Liver (tissue), 10 donors: ENCODE measurements at places on chromosomes 7 and 10.

DNA sequence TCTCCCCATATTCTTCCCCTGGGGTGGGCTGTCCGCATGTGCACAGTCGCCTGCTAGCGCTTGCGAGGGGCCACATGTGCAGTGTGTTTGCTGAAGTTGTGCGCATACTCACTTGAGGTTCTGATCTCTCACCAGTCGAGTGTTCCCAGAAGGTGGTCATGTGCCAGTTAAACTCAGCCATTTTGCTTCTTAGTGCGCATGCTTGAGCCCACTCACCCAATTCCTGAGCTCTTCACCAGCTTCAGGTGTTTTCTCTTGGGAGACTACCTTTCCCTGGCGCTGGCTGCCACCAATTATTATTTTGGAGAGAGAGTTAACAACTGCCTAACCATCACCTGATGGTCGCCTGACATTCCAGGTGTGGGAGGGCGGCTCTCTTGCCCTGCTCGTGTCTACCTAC lies 25.2 kb upstream of the CPN1 start:
- no peak for DNase-seq

GRCh38 chr7:56811081-56811480 lies 321.2 kb downstream of the ZNF479 start:
- DNase-seq: no peak

- DNase-seq: no peak
These were observed 14.2 kb upstream of the HPS1 start for GRCh38 chr10:98460837-98461499.

DNA sequence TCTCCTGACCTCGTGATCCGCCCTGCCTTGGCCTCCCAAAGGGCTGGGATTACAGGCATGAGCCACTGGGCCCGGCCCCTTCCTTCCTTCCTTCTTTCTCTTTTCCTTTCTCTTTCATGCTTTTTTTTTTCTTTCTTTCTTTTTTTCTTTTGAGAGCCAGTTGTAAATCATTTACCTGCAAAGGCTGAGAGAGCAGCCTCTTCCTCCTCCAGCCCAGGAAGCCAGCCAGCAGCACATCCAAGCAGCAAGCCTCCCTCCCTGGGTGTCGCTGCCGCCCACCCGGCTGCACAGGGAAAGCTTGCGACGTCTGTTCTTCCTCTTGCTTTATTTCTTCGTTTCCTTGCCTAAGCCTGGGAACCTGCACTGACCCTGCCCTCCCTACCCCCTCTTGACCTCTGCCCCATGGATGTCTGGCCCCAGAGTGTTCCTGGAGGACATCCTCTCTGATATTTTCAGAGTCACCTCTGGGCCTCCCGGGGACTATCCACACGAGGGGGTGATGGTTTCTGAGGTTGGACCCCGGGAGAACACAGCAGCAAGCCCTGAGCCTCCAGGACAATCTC lies 62.8 kb upstream of the MYL10 start:
- peak; percentile 37 for DNase-seq

DNA sequence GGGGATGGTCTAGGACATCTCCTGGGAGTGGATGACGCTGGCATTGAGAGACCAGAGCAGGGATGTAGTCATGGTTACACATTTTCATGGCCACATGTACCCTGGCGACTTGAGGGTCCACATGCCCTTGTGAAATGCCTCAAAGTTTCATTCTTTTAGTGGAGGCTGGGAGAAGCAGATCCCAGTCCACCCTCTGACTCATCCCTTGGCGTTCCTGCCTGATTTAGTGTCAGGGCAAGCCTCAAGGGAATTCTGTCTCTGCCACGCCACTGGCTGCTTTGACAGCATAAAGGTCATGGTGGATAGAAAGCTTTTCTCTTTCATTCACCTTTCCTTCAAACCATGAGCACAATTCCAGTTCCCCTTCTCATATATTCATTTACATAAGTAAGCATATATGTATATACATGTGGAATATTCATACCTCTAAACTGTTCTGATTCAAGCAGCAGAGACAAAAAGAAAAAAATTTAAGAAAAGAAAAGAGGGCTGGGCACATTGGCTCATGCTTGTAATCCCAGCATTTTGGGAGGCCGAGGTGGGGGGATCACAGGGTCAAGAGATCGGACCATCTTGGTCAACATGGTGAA lies 21.8 kb upstream of the KIF5B start:
- DNase-seq: no peak

GRCh38 chr10:108363576-108363975 lies 1199.1 kb upstream of the SORCS1 start:
- no peak for DNase-seq

DNA sequence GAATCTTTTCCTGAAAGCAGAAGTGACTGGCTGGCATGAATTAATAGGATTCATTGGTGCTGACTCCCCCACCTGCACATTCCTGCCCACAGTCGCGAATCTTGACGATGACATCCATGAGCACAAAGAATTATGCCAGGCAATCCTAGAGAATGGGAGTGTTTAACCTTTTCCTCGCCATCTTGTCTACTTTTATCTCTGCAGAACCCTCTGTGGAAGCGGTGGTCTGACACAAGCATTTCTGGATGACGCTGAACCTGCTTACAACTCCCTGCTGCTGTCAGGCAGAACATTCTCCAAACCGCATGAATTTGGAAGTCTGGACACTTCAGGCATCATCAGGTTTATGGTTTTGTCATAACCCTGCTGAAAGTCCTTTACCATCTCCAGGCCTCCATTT lies 36.5 kb downstream of the KLF6 start:
- no peak for DNase-seq

- no peak for DNase-seq
These were observed 76.6 kb downstream of the NRBF2 start for GRCh38 chr10:63209705-63210104.

GRCh38 chr7:71465741-71466189 lies 333.8 kb downstream of the GALNT17 start:
- DNase-seq: no peak

DNA sequence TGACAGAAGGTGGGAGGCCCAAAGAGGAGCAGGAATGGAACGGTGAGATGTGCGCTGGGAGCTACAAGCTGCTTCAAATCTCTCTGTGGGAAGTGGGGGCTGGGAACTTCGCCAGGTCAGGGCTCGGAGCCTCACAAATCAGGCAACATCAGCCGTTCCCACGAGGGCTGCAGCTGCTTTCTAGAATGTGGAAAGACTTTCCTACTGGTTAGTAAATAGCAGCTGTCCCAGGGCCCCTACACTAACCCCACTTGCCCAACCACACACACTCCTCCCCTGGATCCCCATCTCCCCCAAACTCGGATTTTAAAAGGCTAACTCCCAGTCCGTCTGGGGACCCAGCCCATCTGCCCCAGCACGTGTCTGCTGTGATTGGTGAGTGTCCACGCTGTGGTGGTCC lies 40.6 kb upstream of the PITRM1 start:
- DNase-seq: no peak

GRCh38 chr7:43612599-43613589 lies 30.0 kb downstream of the STK17A start:
- no peak for DNase-seq

DNA sequence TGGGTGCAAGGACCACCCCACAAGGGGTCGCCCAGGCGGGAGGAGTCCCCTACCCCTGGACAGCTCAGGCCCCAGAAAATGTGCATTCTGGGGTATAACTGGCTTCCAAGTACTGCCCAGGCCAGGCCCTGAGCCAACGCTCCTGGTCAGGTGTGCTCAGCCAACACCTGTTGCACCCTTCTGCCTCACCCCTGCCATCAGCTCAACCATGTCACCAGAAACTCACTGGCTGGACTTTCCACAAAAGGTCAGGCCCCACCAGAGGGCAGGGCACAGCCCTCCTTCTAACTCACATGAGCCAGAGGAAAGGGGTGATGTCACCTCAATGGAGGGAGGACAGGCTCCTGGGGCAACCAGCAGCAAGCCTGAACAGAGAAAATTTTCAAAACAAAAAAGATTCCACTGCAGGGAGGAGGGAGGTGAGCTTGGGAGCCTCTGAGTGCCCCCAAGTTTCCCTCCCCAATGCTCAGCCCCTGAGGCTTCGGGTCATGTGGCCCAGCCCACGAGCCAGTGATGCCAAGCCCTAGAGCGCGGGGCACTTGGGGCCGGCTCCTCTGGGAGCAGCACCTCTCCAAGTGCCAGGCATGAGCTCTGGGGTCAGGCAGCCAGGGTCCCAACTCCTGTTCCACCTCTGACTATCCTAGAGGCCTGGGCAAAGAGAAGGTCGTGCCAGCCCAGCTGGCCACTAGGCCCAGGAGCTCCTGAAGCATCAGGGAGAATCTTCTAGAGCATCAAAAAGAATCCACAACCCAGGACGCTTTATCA lies 2.2 kb downstream of the OGDHL start:
- no peak for DNase-seq

GRCh38 chr10:47243356-47243755 lies 56.6 kb upstream of the GDF10 start:
- DNase-seq: no peak

GRCh38 chr10:191703-192518 lies 56.7 kb downstream of the ZMYND11 start:
- DNase-seq: no peak

- DNase-seq: no peak
These were observed 121.6 kb downstream of the CDK6 start for GRCh38 chr7:92714767-92715166.

GRCh38 chr10:16995867-16996529 lies 133.6 kb downstream of the CUBN start:
- DNase-seq: no peak

- DNase-seq: no peak
These were observed 52.8 kb downstream of the CHST15 start for GRCh38 chr10:124040451-124041188.

- no peak for DNase-seq
These were observed 105.0 kb downstream of the OTUD1 start for GRCh38 chr10:23543691-23544380.

DNA sequence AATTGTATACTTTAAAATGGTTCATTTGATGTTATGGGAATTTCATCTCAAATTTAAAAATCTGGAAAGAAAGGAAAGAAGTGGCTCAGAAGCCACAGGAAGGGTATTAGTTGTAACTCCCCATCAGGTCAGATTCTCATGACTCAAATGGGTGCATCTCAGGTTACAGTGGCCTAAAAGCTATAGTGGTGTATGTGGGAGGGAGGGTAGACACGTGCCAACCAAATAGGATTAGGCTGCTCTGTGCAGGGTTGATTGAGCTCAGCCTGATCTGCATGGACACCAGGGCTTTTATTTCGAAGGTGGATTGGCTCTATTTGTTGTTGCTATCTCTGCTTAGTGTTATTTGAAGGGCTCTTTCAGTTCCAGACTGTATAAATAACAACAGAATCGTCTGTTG lies 121.5 kb upstream of the PRR15 start:
- DNase-seq: no peak

GRCh38 chr10:13371897-13372470 lies 23.9 kb upstream of the SEPHS1 start:
- peak; percentile 62 for DNase-seq

- DNase-seq: no peak
These were observed 362.8 kb downstream of the HGF start for GRCh38 chr7:81407094-81407493.

GRCh38 chr7:2796358-2797352 lies 47.5 kb downstream of the GNA12 start:
- no peak for DNase-seq

DNA sequence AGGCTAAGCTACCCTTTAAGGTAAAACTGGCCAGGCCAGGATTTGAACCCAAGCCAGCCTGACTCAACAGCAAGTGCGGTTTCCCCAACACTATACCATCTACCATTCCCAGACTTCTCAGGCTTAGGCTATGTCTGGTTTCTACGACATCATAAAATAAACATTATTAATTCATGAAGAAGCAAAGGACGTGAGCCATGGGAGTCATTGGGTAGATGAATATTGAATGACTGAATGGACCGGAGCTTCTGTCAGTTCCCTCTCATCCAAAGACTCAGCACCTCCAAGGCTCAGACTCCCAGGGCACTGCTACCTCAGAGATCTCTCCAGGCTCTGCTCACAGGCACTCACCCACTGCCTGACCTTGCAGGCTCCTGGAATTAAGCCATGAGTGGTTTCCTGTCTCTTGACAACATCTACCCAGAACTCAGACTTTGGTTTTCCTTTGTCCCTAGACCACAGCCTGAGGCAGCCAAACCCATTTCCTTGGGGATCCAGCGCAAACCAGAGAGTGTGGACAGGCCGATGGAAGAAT lies 64.6 kb upstream of the STEAP1B start:
- no peak for DNase-seq

DNA sequence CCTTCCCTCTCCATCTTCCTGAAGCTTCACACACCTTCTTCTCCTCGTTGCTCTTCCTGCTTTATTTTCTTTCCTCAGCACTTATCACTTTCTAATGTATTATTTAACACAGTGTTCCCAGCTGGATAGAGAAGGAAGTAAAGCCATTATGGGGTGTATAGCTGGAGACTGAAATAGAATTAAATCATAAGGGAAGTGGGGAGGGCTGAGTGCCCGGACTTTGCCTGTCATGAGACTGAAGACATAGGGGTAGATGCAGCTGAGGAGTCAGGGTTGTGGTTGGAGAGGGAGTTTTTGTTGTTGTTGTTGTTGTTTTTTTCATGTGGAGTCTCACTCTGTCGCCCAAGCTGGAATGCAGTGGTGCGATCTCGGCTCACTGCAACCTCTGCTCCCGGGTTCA lies 65.3 kb downstream of the GALNT11 start:
- no peak for DNase-seq

DNA sequence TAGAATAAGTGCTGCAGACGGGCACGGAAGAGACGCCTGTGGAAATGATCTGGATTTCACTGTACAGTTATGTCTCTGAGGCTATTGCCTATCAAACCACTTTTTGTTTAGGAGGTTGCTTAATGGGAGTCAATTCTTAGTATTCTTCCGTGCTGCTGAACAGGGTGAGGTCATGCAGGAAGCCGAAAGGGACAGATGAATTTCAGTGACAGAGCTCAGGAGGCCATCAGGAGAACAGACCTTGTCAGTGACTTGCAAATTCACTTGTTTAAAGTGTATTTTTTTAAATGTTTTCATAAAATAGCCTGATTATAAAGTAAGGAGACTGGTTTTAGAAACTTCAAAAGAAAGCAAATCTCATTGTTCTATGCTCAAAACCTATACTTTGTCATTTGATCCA lies 58.9 kb downstream of the XRCC2 start:
- no peak for DNase-seq

GRCh38 chr7:19442016-19442785 lies 266.6 kb downstream of the POLR1F start:
- no peak for DNase-seq

DNA sequence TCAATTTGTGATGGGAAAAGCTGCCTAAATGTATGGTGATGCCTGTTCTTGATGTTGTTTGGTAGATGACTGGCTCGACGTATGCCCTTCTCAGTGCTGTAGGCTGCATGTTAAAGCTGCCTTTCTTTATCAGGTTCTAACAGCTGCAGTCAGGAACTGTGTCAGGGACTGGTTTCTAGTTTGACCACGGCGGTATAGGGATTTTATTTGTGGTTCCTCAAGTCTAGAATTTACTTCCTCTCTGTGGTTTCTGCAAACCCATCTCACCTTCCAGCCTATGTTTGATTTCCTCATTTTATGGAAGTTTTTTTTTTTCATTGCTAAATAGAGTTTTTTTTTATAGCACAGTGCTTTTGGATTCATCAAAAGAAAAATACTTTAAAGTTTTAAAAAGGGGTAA lies 26.5 kb downstream of the LMTK2 start:
- no peak for DNase-seq

GRCh38 chr10:1895691-1896090 lies 158.4 kb upstream of the ADARB2 start:
- no peak for DNase-seq

- no peak for DNase-seq
These were observed 2.8 kb downstream of the CALHM3 start for GRCh38 chr10:103476046-103476768.
